ENCODE measurements at places on chromosomes 2 and 18.

GRCh38 chr18:51390702-51391101 lies 193.2 kb upstream of the MEX3C start:
- DNase-seq, result no peak

DNA sequence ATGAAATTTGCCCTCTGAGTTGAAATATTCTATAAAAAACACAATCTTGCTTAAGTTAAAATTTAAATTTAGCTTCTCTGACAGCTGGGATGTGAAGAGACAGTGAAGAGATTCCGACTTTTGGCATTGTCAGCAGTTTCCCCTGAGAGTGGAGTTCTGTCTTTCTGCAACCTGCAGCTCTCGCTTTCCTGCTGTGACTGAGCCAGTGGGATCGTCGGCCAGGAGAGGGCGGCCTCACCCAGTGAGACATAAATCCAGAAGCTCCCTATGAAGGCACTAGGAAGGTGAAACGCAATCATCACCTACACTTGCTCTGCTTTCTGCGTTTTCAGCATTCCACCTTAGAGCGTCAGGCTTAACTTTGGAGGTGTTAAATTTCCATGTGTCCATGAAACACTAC lies 75.4 kb upstream of the HNMT start:
- DNase-seq, result no peak

- DNase-seq, result peak; percentile 72
Measured at GRCh38 chr2:45860136-45861121, 209.0 kb downstream of the PRKCE start.

DNA sequence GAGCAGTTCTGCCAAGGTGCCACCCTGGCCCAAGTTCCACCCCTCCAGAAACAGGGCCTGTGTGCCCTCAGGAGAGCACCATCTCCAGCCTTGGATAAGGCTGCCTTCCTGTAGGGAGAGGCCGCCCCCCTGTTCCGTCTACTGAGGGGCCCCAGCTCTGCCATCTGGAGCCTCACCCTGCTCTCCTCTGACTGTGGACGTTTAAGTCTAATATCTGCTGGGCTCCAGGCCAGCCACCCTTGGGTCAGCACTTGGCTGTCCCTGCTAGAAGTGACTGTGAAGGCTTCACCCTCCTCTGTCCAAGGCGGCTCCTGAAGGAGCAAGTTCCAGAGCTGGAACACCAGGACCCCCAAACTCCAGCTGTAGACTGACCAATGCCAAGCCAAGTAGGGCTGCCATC lies 26.3 kb downstream of the RHOB start:
- DNase-seq, result no peak

DNA sequence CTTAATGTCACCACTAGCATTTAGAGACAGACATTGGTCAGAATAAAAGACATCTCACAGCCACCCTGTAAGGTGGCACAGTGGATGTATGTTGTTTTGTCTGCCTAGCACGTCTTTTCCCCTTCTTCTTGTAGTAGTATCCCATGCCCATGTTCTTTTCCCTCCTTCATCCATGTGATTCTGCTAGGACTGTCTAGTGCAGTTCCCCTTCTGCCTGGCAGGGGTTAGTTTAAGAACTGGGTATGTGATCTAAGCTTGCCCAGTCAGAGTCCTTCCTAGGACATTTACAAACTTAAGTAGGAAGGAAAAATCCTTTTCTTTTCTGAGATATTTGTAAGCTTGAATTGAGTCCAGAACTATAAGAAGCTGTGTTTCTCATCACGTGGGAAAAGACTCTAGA lies 172.3 kb downstream of the BABAM2 start:
- no peak for DNase-seq

- no peak for DNase-seq
Measured at GRCh38 chr2:44836174-44836573, 105.3 kb upstream of the SIX3 start.

DNA sequence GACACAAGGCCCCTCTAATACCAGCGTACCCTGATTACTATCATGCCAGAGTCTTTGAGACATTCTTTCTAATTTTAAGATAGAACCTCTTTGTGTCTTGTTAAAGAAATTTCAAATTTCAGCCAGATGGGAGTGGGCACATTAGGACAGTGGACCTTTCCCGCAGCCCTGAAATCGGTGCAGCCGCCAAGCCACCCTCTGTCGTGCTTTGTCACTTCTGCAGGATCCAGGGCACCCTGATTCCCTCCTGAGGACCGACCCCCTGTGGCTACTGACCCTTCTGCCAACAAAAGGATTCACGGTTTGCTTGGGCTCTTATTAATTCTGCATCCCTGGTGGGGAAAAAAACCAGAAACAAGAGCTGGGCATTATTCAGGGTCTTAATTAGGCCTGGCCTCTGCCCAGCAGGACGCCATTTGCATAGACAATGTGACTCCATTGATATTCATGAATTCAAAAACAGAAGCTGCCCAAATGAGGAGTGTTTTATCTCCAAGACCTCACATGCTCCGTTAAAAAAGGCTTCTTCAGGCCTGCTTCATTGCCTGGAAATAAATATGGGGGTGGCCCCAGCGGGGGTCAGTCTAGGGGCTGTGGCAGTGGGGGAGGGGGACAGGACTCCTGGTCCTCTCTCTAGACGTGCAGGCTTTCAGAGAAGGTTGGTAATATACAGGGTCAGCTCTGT lies 116.9 kb downstream of the ALPK2 start:
- no peak for DNase-seq

DNA sequence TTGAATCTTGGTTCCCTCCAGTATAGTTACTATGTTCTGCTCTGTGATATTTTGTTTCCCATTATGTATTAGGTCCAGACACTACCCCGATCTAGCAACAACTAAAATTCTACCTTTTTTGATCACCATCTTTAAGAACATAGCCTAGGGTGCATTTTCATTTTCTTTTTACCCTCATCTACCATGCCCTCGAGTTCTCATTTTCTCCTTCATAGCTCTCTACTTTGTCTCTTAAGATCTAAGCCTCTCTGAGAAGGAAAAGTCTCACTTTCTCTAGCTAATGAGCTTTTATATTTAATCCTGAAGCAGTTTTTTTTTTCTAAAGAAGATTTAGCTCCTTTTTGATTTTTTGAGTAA lies 1089.4 kb upstream of the SLC39A10 start:
- DNase-seq, result no peak

- no peak for DNase-seq
Measured at GRCh38 chr2:133789743-133790142, 221.5 kb upstream of the NCKAP5 start.

DNA sequence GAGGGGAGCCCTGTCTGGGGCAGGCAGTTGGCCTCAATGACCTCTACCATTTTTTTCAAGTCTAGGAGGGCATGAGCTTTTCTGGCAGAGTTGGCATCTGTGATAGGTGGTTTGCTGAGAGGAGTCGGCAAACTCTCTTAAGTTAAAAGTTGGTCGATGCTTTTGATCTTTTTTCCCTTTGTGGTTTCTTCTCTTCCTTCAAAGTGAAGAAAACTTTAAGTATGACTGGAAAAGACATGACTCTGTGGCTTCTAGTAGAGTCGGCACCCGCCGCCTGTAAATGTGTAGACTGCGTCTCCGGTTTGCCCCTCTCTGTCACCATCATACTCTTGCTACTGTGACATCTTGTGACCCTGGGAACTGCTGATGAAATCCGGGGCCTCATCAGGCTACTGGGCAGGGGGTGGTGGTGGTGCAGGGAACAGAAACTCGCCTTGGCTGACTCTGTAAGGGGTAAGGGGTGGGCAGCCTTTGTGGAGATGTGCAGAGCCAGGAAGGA lies 21.1 kb downstream of the INPP5D start:
- no peak for DNase-seq

GRCh38 chr18:78352910-78353309 lies 626.7 kb upstream of the SALL3 start:
- no peak for DNase-seq

DNA sequence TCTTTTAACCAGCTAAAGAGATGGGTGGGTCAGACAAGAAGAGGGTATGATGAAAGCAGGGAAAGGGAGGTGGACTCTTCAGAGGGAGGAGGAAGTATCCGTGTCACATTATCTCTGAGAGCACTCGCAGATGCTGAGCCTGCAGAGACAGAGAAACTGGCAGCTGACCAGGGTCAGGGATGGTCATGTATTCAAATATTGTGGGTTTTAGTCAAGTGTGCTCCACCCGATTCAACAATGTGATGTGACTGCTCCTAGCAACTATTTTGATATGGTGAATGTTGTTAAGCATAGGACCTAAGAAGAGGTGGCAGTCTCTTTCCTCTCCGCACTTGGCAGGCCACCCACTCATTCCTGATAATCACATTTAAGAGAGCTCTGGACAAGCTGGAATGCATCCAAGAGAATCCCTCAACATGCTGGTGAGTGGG lies 1.3 kb upstream of the CLIP4 start:
- peak; percentile 68 for DNase-seq

DNA sequence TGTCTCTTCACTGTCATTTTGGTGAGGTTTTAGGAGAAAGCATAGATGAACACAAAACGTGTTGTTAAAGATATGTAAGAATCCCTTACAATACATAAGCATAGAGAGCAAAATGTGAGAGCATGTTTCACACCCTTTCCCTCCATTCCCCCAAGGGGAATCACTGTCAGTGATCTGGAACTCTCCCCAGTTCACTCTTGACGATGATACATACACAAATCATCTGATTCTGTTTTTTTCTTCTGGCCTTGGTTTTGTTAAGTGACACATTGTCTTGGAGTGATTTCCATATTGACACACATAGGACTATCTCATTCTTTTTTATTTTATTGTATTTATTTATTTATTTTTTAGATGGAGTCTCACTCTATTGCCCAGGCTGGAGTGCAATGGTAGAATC lies 53.7 kb upstream of the TANC1 start:
- no peak for DNase-seq

DNA sequence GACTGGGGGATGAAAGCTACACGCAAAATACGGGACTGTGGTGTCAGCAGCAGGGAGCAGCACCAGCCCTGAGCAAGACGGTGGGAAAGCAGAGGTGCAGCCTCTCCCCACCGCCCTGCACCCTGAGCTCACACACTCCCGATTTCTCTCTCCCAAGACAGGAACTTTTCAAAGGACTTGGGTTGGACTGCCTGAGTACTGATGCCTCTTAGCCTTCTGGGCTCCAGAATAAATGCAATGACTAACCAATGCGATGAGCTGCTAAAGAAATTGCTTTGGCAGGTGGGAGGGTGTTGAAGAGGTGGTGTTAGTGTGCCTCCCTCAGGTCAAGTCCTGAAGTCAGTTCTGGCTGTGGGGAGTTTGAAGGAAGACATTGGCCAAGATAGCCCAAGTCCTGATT lies 9.6 kb downstream of the TRIM54 start:
- DNase-seq, result no peak

DNA sequence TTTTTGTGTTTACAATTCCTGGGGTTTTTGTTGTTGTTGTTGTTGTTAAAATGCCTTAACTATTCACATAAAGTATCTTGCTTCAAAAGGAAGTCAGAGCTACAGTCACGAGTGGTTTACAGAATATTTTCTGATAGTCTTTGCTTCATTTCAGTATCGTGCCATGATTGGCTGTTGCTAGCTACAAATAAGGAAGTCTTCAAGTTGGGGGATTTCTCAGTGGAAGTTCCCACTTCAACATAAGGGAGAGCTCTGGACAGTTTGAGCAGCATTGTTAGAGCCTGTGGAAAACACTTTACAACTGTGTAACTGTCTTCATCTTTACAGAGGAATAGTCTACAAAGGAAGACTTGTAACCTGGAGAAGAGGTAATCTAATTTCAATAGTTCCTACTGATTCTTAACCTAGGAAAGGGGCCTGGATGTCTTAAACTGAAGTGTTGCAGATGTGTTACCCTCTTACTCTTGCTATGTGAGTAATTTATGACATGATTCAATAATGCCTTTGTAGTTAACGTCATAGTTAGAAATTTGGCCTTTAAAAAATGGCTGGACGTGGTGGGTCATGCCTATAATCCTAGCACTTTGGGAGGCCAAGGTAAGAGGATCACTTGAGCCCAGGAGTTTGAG lies 23.4 kb upstream of the TANK start:
- no peak for DNase-seq

DNA sequence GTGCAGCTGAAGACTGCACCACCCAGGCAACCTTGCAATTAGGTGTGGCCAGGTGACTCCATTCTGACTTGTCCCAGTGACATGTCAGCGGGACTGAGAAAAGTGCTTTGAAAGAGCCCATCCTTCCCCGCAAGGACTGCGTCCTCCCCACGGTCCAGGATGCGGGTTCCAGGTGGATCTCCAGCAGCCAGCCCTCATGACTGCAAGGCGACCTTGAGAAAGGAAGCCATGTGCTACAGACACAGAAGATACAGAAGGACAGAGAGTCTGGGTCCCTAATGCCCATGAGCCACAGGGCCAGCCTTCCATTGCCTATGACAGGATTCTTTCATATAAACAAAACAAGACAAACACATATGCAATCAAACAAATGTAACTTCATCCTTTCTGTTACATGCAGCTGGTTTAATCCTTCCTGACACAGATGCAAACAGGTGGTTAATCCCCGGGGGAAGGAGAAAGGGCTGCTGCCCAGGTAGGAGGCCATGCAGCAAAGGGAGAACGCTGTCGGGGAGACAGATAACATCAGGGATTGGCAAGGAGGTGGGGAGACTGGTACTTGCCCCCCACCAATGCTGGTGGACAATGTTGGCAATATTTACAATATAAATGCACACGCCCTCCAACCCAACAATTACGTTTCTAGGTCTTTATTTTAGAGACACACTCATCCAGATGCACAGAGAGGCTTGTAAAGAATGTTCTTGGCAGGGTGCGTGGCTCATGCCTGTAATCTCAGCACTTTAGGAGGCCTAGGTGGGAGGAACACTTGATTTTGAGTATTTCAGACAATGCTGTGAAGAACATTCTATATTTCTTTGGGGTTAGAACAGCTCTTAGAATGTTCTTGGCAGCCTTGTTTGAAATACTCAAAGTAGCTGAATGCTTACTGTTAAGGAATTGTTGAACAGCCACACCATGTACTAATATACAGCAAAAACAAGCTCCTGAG lies 64.8 kb downstream of the NCAPH start:
- no peak for DNase-seq

DNA sequence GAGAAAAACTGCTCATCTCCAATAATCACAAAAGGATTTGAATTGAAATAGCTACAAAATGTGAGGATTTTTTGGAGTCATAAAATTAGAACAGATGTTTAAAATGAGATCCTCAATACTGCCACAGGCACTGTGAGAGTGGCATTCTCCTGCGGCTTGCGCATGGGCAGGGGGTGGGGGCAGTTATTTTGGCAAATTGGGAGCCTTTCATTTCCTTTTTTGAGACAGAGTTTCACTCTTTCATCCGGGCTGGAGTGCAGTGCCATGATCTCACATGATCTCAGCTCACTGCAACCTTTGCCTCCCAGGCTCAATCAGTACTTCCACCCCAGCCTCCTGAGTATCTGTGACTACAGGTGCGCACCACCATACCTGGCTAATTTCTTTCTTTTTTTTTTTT lies 42.4 kb downstream of the POMC start:
- DNase-seq, result no peak

DNA sequence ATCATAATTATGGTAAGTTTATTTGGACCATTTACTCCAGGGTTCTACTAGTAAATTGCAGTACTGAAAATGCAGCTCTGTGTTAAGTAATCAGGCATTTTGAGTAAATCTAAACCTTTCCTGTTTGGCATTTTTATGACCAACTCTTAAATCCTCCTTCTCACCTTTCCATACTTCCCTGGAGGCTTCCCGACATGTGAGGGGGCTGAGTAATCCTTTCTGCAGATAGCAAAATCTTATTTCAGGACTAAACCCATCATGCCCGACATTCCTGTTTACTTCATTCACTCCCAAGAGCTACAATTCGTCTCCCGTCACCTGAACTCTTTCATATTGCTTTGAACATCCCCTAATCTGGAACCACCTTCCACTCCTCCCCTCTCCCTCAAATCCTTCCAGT lies 296.6 kb downstream of the IKZF2 start:
- DNase-seq, result no peak

All from fibroblast of the conjunctiva (primary cell).